ENCODE measurements at places on chromosomes 5 and 9. TPM values are rescaled to one million over a fixed set of nuclear protein-coding genes. Genes with fewer than 3 reads are reported as not detected.

Gene DIAPH1
- 212 TPM for total RNA-seq

DNA sequence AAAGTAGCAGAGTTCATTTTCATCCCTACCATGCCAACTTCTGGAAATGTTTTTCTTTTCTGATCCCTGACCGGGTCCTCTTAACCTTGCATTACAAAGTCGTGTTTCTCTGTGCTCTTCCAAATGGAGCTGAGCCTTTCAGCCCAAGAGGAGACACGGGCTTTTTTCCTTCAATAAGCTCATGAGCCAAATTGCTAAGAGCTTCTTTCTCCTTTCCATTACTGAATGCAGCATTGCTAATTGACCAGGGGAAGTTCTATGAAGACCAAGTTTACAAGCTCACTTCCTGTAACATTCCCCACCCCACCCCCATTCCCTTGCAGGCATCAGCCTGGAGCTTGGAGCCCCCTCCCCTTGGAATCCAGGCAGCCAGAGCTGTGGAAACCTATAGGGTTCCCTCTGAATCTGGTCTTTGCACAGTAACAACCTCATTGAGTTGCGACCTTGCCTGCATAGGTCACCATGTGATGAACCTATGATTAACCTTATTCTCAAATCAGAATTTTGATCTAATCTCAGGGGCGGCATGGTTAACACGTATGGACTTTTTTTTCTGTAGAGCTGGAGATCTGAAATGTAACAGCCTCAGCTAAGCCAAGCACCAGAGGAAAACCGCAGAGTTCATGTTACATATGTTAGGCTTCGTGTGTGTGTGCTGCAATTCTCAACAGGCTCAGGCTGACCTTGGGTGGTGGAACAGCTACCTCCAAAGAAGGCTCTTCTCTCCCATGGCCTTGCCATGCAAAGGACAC lies 395.7 kb upstream of the ZNF462 start:
- no peak for DNase-seq

DNA sequence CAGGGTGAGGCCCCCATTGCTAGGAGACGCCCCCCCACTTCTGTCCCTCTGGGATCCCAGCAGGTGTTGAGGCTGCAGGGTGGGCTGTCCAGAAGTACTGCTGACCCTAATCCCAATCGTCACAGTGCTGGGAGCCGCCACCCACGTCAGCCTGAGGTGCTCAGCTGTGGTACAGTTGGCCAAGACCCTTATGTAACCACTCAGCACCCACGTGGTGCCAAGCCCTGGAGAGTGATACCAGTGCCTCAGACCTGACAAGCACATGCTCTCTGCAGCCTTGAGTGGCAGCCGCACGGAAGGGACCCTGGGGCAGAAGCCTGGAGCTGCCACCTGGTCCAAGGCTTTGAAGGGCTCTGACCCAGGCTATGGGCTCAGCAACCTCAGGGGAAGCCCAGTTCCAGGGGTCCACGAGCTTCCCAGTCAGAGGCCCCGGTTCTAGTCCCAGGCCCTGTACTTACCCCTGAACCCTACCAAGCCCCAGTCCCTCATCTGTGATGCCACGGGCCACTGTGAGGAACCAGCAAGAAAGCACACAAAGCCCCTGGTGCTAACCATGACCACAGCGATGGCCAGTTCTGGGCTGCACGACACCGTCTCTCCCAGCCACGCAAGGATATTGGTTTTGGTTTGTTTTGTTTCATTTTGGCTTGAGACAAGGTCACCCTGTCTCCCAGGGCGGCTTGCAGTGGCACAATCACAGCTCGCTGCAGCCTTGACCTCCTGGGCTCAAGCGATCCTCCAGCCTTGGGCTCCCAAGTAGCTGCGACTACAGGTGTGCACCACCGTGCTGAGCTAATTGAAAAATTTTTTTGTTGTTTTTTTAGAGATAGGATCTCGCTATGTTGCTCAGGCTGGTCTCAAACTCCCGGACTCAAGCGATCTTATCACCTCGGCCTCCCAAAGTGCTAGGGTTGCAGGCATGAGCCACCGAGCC lies 50.7 kb downstream of the DBH start:
- peak; percentile 38 for DNase-seq

GRCh38 chr5:112977440-112977861 lies 853 bp downstream of the DCP2 start:
- DNase-seq: no peak

Gene FAM13B
- total RNA-seq: 25.3 TPM

Gene MEIKIN
- total RNA-seq: not detected

GRCh38 chr9:76658510-76659231 lies 105.6 kb upstream of the PCA3 start:
- no peak for DNase-seq

Gene IRX2
- not detected for total RNA-seq

Gene PCDHB16
- total RNA-seq: not detected

- DNase-seq: no peak
Observed at GRCh38 chr9:95605816-95606488, 89.2 kb upstream of the PTCH1 start.

DNA sequence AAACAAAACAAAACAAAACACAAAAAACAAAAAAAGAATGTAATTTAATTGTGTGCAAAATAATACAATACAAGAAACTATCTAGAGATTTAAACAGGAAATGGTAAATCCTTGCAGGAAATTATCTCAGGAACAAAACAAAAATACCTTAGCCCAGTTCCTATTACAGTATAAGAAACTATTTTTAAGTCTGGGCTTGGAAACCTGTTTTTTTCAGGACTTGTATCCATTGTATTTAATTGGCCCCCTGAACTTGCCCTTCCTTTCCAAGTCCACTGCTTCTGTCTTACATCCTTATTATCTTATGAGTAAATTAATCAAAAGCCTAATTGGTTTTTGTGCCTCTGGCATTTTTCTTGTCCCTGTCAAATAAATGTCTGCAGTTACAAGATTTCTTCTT lies 48.5 kb downstream of the ST8SIA4 start:
- DNase-seq: no peak

- no peak for DNase-seq
Observed at GRCh38 chr5:96957254-96958049, 21.6 kb downstream of the LNPEP start.

GRCh38 chr5:145316282-145316681 lies 518.9 kb downstream of the PRELID2 start:
- no peak for DNase-seq

Gene SVEP1
- not detected for total RNA-seq

DNA sequence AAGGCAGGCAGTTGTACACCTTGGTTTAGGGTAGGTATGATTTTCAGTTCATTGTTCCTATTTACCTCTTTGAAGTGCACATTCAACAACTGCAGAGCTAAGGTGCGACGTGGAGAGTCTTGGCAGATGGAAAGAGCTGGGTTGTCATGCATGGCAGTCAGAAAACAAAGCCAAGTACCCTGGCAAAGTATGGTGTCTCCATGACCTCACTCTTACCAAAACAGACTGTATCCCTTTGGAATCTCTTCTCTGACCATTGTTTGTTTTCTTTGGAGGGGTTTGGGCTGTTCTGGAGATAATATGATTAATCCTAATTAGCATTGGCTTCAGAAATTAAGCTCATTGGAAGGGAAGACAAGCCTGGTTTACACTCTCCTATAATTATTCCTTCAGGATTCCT lies 665.7 kb downstream of the DNAH5 start:
- DNase-seq: no peak

Gene PFN3
- total RNA-seq: not detected

GRCh38 chr5:124583469-124584350 lies 162.7 kb downstream of the ZNF608 start:
- no peak for DNase-seq

- DNase-seq: no peak
Observed at GRCh38 chr5:53323511-53323910, 156.9 kb upstream of the FST start.

- DNase-seq: no peak
Observed at GRCh38 chr9:90611568-90611967, 31.1 kb downstream of the DIRAS2 start.

DNA sequence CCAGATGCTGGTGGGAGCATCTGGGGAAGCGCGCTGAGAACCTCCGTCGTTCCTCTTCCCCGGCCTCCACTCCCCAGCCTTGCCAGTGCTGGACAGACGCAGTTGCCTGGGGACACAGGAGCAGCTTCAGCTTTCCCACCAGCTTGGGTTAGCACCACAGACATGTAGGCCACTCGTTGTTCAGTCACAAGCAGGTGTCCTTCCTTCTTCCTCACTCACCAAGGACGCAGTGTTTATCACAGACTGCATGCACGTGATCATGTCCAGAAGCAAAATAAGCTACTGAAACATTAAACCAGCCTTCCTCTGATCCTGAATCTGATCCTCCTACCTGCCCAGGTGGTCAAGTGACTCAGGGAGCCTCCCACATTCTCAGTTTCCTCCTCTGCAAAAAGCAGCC lies 232.9 kb downstream of the SYK start:
- DNase-seq: no peak

DNA sequence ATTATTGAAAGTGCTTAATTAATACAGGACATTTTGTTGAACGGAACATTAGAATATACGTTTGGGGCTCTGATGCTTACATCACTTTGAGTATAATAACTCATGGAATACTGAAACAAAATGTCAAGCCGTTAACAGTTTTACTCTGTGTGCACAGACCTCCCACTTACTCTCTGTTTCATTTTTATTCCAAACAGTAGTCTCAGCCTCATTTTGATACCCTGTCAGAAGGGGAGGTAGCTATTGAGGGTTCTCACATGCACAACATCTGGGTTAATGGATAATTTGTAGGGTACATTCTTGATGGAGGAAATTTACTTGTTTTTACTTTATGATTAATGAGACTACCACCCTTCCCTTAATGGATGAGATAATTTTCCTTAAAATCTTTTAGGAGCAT lies 59.0 kb downstream of the SCAMP1 start:
- no peak for DNase-seq

DNA sequence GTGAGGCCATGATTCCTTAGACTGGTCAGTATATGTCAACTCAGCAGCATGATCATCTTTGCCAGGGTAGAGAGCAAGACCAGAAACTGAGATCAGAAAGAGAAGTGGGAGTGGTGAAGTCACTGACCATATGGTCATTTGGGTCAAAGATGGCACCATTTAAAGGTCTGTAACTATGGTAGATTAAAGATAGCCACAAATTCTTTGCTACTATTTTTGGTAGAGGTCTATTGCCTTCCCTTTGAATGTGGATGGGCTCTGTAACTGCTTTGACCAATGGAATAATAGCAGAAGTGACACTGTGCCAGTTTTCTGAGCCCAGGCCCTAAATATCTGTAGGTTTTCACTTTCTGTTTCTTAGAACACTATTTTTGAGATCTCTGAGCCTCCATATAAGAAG lies 117.6 kb downstream of the PCSK1 start:
- no peak for DNase-seq

Gene DTWD2
- total RNA-seq: 3.3 TPM

GRCh38 chr9:87865626-87866025 lies 17.1 kb upstream of the SPATA31E1 start:
- no peak for DNase-seq

Gene EFNA5
- total RNA-seq: not detected

GRCh38 chr5:176875783-176876505 lies 23.2 kb downstream of the HK3 start:
- DNase-seq: no peak

- DNase-seq: no peak
Observed at GRCh38 chr5:30050056-30050815, 1143.2 kb upstream of the CDH6 start.

GRCh38 chr5:59393585-59394420 lies 499.7 kb downstream of the PDE4D start:
- no peak for DNase-seq

Gene SPAG8
- 0.98 TPM for total RNA-seq

DNA sequence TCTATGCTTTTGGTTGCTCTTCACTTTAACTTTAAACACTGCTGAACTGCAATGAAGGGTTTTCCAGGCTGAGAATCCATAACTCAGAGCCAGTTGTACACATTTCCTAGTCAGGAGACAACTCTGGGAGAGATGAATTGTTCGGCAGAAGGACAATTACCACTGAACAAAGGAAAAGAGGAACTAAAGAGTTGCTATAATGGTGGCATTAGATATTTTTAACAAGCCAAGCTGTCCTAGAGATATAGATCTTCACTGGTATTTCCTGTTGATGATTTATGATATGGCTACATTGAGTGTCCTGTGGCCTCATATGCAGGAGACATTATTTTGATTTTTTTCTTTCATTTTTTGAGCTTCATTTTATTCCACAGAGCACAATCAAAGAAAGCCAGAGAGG lies 219.1 kb upstream of the PCSK5 start:
- DNase-seq: no peak

DNA sequence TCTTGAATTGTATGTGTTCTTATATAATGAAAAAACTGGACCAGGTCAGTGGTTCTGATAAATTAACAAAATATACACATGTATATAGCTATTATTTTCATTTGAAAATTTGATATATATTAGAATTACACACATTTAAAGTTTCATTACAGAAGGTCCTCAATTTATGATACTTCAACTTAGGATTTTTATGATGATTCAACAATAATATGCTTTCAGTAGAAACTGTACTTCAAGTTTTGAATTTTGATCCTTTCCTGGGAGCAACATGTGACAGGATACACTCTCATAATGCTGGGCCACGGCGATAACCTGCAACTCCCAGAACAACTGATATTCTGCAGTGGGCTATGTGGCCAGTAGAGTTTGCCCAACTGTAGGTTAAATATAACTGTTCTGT lies 344.7 kb downstream of the TAF11L14 start:
- no peak for DNase-seq

Gene STKLD1
- total RNA-seq: 0.91 TPM

DNA sequence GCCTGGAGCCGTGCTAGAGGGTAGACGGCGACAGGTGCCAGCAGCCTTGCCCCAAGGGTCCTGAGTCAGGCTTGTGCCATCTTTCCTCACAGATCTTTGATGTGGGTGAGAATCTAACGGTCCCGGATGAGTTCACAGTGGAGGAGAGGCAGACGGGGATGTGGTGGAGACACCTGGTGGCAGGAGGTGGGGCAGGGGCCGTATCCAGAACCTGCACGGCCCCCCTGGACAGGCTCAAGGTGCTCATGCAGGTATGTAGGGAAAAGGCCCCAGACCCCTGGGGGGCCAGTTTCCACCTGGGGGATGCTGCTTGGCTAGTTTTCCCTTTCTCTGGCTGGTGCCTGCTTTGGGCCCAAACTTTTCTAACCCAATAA lies 24.0 kb downstream of the PTGES2 start:
- DNase-seq: peak; percentile 43

DNA sequence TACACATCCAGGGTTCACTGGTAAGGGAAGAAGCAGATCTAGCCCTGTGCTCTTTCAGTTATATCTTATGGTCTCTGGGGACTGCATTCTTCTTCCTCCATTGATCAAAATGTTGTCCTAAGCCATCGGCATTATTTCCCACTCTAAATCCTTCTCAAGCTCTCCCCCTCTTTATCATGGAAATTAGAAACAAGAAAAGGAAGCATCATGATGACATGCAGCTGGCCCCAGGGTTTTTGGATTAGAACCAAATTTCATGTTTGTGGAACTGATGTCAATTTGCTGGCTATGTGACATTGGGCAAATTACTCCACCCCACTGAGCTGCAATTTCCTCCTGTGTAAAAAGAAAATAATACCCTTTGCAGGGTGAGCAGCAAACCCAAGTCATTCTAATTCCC lies 39.5 kb downstream of the MFAP3 start:
- no peak for DNase-seq

Gene C9
- total RNA-seq: not detected

- no peak for DNase-seq
Observed at GRCh38 chr9:376115-376514, 161.4 kb downstream of the DOCK8 start.
